ENCODE measurements at places on chromosomes 6 and 20.
A peak's percentile ranks its signal among the peaks of the same experiment; 100 is the strongest.

DNA sequence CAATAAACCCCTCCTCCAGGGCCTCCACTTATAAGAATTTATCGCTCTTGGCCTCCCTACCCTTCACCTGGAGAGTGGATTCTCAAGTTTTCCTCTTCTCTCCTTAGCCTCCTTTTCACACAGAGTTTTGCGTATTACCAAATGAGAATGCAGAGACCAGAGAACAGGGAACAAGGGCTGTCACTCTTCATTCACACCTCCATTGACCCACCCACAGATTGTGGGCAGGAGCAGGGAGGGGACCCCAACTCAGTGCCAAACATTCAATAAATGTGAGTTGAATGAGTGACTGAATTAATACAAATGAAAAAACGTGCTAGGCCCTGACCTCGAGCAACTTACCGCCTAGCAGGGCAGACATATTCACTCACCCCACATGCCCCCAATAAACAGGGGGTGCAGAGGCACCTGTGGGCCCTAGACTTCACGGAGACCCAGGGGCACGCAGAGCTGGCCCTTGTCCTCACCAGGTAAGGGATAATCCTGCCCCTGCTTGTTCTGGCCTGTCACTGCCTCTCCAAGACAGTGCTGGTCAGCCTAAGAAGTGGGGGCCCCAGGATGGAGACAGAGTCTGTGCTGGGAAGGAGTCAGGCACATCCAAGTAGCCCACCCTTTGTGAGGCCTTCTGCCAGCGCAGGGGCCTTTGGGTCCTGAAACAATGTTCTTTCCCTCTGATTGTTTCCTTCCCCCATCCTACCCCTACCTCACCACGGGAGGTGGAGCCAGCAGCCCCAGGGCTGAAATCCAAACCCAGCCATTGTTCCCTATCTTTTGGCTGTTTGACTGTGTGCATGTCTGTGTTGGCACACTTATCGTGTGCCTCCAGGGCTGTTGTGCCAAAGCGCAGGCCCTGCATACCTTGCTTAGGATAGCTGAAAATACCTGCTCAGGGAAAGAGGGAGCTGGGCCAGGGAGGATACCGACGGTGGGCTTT is 8.4 kb upstream of the TJAP1 start:
- DNase-seq, result no peak

DNA sequence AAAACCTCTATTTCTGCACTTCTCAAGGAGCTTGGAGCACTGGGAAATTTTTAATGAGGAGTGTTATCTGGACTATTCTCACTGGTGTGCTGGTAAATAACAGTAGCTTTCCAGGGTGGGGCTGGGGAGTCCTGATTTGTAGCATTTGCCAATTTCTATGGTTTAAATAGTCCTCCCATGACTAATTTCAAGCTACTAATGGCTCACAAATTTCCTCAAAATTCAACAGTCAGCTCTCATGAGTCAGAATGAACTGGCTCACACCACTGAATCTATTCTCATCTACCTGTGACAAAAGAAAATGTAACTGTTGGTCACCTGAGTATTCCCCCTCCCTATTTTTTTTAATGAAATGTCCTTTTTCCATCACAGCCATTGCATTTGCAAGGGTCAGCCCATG is 449.6 kb downstream of the KIF16B start:
- DNase-seq, result no peak

DNA sequence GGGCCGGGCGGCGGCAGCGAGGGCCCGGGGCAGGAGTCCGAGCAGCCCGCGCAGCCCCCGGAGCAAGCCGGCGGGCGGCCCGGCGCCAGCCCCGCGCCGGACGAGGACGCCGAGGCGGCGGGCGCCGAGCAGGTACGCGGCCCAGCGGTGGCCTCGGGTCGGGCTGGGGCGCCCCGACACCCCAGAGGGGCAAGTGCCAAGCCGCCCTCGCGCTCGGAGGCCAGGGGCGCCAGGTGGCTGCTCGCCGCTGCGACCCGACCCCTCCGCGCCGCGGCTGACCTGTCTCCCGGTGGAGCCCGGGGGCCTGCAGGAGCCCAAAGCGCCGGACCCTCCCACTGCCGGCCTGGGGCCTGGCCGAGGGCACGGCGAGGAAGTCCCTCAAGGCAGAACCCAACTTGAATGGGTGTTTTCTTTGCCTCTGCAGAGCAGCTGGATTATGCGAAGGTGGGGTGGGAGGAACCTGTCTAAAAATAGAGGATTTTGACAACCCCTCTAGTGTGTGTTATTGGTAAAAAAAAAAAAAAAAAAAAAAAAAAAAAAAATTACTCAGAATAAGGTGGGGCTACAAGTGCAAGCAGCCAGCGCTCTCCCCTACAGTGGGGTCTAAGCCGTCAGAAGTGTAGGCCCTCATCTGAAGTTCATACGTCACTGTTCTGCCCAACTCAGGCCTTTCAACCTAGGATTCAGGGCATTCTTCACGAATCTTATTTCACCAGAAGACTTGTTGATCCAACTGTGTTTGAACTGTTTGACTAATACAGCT is 609 bp downstream of the OGFRL1 start:
- DNase-seq, result peak; percentile 30

GRCh38 chr6:7268816-7269555 is 44.0 kb downstream of the SSR1 start:
- no peak for DNase-seq

- DNase-seq, result no peak
Measured at GRCh38 chr20:22984606-22985005, 50.5 kb upstream of the SSTR4 start.

- DNase-seq, result no peak
Measured at GRCh38 chr6:98941319-98941718, 6.4 kb downstream of the FBXL4 start.

- DNase-seq, result no peak
Measured at GRCh38 chr6:22942403-22942802, 373.0 kb downstream of the HDGFL1 start.

DNA sequence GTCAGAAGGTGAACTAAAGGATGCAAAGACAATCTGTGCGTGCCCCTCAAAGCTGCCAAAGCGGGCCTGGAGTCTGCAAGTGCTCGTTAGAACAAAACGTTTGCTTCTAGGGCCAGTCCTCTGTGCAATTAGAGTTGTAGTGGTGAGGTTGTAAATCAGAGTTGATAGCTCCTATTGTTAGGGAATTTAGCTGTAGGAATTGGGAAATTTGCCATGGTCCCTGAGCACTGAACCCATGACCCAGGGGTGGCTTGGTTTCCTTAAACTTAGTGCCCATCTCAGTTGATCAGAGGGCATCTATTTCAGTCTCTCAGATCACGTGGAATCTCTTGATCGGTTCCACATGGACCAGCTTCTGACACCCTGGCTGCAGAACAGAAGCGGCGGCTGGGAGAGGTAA is 18.8 kb upstream of the RPS6KA2 start:
- no peak for DNase-seq

DNA sequence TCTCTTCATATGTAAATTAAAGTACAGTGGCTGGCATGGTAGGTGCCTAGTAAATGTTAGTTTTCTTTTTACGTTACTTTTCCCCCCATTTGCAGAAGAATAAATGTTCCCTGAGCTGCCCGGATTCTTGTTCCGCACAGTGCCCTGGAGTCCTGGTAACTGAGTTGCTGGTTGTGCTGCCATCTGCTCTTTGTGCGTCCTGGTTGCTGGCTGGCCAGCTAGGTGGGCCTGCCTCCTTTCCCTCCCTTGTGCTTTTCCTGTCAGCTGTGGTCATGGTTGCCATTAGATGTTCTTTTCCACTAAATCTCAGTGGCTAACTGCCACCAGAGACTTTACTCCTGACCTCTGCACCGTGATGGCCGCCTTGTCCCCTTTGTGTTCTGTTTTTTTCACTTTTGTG is 28.6 kb downstream of the CEP43 start:
- no peak for DNase-seq

Data from renal pelvis (tissue), 12 donors.